Left renal pelvis (tissue), 4 donors: ENCODE measurements at places on chromosomes 4 and X. TPM values are rescaled to one million over a fixed set of nuclear protein-coding genes. Genes with fewer than 3 reads are reported as not detected.
A peak's percentile ranks its signal among the peaks of the same experiment; 100 is the strongest.

DNA sequence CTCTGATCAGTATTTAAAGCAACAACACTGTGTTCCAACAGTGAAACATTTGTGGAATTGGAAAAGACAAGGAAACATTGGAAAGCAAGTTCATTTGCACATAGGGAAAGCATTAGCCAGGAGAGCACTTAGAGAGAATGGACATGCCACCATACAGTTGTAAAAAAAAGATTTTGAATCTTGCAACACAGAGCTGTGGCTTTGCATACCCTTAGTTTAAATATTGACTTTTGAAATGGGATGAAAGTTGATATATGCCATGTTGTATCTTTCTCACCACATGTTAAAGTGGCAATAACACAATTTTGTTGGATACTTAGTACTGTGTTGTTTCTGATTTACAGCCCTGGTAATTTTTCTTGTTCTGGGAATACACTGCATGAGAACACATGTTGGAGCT is 208.1 kb downstream of the BMPR1B start:
- DNase-seq, result no peak

Gene F11
- 4.3 TPM for polyA plus RNA-seq

DNA sequence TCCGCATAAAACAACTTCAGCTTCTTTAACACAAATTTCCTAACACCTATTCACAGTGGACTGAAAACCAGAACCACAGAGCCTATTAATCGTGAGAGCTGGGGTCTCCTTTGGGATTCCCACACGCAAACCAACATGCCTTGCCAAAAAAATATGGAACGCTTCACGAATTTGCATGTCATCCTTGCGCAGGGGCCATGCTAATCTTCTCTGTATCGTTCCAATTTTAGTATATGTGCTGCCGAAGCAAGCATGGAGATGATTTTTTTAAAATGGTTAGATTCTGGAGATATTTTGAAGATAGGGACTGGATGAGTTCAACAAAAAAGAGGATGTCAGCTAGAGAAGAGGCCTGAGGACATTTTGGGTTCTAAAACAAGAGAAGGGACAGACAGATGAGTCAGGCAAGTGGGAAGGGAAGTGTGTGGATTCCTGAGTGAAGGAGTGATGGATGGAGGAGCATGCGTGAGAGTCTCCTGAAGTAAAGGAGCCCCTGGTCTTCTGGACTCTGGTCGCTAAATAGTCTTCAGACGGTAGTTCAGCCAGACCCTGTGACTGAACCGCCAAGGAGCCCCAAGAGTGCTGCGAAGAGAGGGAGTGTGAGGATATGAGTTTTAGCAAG is 9.5 kb upstream of the GATA1 start:
- no peak for DNase-seq

DNA sequence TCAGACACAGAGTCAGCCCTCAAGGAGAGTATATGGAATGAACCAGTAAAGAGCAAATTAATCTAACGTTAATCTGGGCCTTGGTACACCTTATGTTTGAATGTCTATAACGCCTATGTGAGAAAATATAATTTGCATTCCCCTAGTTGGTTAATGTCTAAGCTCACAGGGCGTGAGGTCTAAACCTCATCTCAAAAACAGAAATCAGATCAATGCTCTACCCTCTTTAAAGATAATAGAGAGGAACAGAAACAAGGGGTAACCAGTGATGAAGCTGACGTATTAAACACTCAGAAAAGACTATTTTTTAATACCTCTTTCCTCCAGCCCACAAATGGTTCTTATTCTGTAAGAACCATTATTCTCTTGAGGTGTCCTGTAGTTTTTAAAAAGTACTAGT is 369.2 kb upstream of the NOCT start:
- no peak for DNase-seq

GRCh38 chr4:145873901-145874300 is 64.7 kb downstream of the ZNF827 start:
- DNase-seq, result no peak

DNA sequence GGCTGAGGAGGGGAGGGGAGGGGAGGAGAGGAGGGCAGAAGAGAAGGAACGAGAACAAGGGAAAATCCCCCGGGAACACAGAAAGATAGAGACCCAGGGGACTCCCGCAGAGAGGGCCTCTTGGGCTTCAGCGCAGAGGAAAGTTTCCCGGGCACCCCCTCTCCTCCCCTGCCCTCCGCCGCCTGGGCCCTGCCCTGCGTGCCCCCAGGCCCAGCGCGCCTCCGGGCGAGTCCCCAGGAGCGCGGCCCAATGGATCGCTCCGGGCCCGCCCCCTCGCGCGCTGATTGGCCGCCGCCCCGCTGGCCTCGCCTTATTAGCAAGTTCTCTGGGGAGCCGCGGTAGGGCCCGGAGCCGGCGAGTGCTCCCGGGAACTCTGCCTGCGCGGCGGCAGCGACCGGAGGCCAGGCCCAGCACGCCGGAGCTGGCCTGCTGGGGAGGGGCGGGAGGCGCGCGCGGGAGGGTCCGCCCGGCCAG is at the start of gene MSX1:
Gene MSX1 (plus strand): TSS at position 341 of the 474 bp plus-strand sequence. CDS start 235 bp downstream, outside the sequence.
- peak; percentile 66 for DNase-seq

DNA sequence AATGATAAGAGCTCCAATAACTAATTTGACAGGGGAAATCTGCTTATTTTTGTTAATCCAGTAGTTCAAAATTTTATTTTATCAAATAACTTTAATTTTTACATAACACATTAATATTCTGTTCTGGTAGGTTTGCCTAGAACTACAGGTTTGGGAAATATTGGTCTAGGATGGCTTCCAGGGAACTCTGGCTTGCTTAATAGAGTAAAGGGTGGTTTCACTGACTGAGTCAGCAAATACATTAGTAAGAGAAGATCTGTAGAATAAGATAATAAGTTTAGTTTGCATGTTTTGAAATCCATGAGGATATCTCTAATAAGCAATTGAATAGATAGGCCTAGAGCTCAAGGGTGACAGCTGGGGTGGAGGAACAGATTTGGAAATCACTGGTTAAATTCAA is 500.7 kb downstream of the ZNF674 start:
- no peak for DNase-seq

GRCh38 chr4:72295966-72296557 is 264.3 kb downstream of the NPFFR2 start:
- peak; percentile 31 for DNase-seq

- DNase-seq, result no peak
These were observed 164.0 kb downstream of the SH3KBP1 start for GRCh38 chrX:19723427-19723826.

DNA sequence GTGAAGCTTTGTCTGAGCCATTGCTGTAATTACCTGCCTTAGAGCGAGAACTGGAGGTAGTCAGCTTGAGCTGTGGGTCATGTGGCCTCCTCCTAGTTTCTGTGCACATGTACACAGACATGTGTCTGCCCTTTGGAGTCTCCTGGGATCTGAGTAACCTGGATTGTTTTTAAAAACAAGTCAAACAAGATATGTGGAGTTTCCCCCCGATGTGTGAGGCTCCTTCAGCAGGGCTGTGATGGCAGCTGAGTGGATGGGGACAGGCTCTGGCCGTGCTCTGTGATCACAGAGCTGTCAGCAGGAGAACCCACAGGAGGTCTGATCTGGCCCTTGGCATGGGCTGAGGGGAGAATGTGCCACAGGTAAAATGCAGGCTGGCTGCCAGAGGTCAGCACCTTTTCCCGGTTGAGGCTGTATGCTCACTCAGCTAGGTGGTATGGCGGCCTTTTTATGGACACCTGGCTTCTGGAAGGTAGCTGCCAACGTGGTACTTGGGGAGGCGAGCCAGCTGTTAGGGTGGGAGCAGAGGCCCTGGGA is 38.4 kb downstream of the NOP14 start:
- DNase-seq, result no peak

DNA sequence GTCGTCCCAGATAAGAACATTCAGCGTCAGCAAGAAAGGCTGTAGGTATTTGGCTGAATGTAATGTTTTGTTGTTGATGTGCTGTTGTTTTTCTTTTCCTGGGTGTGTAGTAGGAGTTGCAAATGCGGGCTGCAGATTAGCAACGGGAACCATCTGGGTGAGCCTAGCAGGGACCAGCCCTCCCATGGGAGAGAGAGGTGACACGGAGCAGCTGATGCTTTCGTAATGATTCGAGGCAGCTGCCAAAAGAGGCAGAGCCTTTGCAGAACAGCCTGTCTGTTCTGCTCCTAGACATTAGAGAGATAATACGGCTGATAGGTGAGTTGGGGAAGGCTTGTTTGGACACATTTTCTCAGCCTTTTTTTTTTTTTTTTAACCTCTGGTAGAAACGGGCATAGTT is 25.3 kb downstream of the ARSF start:
- DNase-seq, result no peak

GRCh38 chr4:6270636-6271121 is 1.0 kb downstream of the WFS1 start:
- no peak for DNase-seq

GRCh38 chr4:34250562-34250961 is 1993.8 kb downstream of the ARAP2 start:
- DNase-seq, result no peak
